ENCODE measurements at places on chromosomes 6 and 20. TPM values are rescaled to one million over a fixed set of nuclear protein-coding genes. Genes with fewer than 3 reads are reported as not detected.

The SLC32A1 gene
- not detected for total RNA-seq

The ARMC12 gene
- total RNA-seq, result 0.62 TPM

The PSORS1C2 gene
- total RNA-seq, result not detected

The SLC2A10 gene
- not detected for total RNA-seq

The ZHX3 gene
- 7.1 TPM for total RNA-seq

The ARFGEF3 gene
- total RNA-seq, result 0.51 TPM

The C20orf204 gene
- total RNA-seq, result 0.32 TPM

The ASF1A gene
- 7.1 TPM for total RNA-seq

The CST4 gene
- not detected for total RNA-seq

The RTF2 gene
- total RNA-seq, result 93.8 TPM

The MYLK4 gene
- total RNA-seq, result 0.10 TPM

The HLA-DOA gene
- total RNA-seq, result not detected

The RCAN2 gene
- not detected for total RNA-seq

The SEL1L2 gene
- not detected for total RNA-seq

The ZNF334 gene
- not detected for total RNA-seq

All from A549 treated with Hydrocortisone at 1 μM for 4 hours (cell line).